ENCODE measurements at places on chromosomes 5 and 9. TPM values are rescaled to one million over a fixed set of nuclear protein-coding genes. Genes with fewer than 3 reads are reported as not detected.

GRCh38 chr5:177380805-177381126 is 3.5 kb upstream of the SLC34A1 start:
- no peak for DNase-seq

PHYHD1 gene
- total RNA-seq, result 1.8 TPM

AIF1L gene
- total RNA-seq, result 3.6 TPM

- no peak for DNase-seq
Measured at GRCh38 chr9:78252616-78253015, 16.7 kb downstream of the CEP78 start.

RNF208 gene
- total RNA-seq, result 9.3 TPM

Measured in colonic mucosa (tissue), 4 donors.